NCI-H1092 treated with DMSO at 0.1 percent for 48 hours (cell line): ENCODE measurements at places on chromosomes 2 and 18.

- DNase-seq: no peak
These were observed 5.5 kb downstream of the ASAP2 start for GRCh38 chr2:9212010-9212635.

GRCh38 chr18:62802523-62802922, 87.2 kb downstream of the PHLPP1 start:
- no peak for DNase-seq

GRCh38 chr2:241540771-241541561, 17.6 kb upstream of the BOK start:
- peak; percentile 4 for DNase-seq

DNA sequence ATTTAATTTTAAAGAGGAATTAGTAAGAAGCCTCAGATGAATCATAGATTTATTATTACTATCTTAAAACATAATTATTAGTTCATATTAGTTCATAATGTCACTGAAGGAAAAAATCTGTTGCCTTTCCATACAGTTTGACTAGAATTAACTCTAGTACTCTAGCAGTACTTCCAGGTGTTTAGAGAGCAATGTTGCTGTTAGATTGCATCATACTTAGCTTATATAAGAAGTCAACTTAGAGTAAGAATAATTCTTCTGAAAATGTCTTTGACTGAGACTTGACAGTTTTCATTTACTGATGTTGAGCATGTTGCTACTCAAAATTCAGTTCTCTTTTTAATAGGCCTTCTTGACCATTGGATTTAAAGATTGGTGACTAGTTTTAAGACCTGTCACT, 4.7 kb downstream of the RAB3GAP1 start:
- DNase-seq: no peak

- no peak for DNase-seq
These were observed 273.9 kb downstream of the MBD2 start for GRCh38 chr18:53950545-53950944.

- no peak for DNase-seq
These were observed 60.5 kb downstream of the DSEL start for GRCh38 chr18:67455890-67456501.

GRCh38 chr2:152251811-152252210, 76.2 kb upstream of the STAM2 start:
- DNase-seq: no peak

DNA sequence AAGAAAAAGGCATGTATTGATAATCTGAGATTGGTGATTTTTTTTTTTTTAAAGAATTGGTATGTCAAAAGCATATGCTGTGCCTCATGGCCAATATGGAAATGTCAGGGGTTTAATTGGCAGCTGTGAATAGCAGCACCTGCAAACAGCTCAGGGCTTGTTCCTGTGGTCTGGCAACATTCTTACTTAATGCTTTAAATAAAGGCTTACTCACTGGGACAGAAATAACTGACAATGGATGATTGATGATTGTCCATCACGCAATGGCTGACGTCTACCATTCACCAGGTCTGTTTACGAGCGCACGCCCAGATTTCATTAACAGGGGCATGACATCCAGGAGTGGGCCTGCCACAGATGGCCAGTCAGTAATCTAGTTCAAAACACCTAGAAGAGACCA, 66.7 kb downstream of the ETAA1 start:
- DNase-seq: no peak

- DNase-seq: no peak
These were observed 151.0 kb downstream of the OSR1 start for GRCh38 chr2:19207452-19207851.

DNA sequence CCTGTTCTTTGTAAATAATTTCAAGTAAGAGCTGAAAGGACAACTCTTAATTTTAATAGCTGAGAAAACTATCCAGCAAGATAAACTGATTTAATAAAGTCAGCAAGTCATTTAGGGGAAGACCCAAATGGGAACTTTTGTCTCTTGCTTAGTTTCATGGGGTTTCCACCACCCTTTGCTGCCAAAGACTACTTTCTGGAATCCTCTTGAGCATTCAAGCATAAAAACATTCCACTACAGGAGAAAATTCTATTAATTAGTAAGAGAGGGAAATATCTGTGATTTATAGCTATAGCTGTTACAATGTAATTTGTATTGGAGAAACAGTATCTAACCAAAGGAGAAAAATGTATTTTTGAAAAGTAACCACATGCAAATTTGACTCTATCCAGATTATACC, 20.6 kb downstream of the EFEMP1 start:
- no peak for DNase-seq

GRCh38 chr2:233917116-233917515, at the start of gene TRPM8:
Gene TRPM8, plus strand, starts transcription at chr2:233917373. Its CDS starts 9,165 bp downstream, at chr2:233926538.
- DNase-seq: no peak

DNA sequence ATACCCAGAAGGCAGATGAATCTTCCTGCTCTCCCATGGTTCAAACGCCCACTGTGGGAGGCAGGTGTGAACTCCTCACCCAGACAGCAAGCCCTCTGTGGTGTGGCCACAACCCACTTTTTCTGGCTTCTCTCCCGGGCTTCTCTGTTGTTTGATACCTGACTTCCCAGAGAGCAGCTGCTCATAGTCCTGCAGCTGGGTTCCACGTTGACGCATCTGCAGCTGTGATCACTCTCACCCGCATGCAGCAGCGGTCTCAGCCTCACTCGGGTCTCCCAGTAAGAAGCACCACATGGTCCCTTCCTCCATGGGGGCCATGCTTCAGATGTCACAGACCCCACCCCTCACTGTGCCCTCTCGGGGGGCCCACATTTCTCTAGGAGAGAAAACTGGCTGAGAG, 3.5 kb downstream of the ASPRV1 start:
- peak; percentile 1 for DNase-seq
